ENCODE measurements at places on chromosomes 5 and 9.

- no peak for DNase-seq
Observed at GRCh38 chr5:116091416-116091815, 6.6 kb downstream of the COMMD10 start.

DNA sequence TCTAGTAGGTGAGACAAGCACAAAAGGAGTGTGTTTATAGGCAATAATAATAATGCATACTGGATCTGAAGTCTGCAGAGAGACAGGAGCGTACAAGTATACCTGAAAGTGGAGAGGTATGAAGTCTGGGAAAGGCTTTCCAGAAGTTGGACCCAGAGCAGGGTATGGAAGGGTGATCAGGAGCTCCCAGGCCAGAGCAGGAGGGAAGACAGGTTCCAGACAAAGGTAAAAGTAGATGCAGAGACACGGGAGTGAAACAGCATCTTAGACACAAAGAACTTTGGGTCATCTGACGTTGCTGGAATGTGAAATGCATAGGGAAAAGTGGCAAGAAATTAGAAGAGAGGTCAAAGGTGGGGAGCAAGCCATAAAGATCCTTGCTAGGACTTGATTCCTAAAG lies 175.1 kb downstream of the PAM start:
- DNase-seq, result no peak

DNA sequence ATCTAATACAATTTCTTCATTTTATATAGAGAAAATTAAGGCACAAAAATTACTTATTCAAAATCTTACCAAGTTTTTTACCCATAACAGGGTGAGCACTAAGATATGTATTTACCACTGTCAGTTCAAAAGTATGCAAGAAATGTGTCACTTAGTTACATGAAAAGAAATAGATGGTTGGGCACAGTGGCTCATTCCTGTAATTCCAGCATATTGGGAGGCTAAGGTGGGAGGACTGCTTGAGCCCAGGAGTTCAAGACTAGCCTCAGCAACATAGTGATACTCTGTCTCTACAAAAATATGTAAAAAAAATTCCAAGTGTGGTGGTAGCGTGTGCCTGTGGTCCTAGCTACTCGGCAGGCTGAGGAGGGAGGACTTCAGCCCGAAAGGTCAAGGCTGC lies 19.4 kb downstream of the YIPF5 start:
- DNase-seq, result no peak

GRCh38 chr5:147819261-147819770 lies 12.2 kb downstream of the SPINK1 start:
- no peak for DNase-seq

GRCh38 chr5:153461341-153461740 lies 29.1 kb upstream of the GRIA1 start:
- no peak for DNase-seq

- no peak for DNase-seq
Observed at GRCh38 chr9:99023831-99024230, 80.1 kb downstream of the COL15A1 start.

- no peak for DNase-seq
Observed at GRCh38 chr5:126536874-126537273, 58.1 kb downstream of the ALDH7A1 start.

GRCh38 chr5:33049842-33050241 lies 338.7 kb downstream of the NPR3 start:
- DNase-seq, result peak; percentile 73

DNA sequence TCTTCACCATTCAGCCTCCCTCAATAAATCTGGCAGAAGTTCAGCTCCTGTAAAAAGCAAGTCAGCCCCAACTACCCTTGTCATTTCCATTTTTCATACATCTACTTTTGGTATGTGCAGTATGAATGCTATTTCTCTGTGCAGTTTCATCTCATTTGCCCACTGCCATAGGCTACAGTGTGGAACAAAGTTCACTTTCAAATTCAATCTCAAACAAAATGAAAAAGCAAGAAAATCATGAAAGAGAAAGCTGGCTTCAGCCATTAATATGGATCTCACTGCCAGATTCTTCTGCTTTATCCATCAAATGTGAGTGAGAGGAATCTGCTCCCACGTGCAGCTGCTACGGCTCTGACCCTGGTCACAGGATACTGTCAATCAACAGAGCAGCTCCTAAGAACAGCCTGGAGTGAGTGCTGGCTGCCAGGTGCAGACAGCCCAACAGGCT lies 494.2 kb downstream of the ZNF608 start:
- no peak for DNase-seq

GRCh38 chr5:179438011-179438441 lies 92.8 kb upstream of the ADAMTS2 start:
- DNase-seq, result no peak

All from GM04504 (cell line).